ENCODE measurements at places on chromosomes 1 and 21. TPM values are rescaled to one million over a fixed set of nuclear protein-coding genes. Genes with fewer than 3 reads are reported as not detected.

DNA sequence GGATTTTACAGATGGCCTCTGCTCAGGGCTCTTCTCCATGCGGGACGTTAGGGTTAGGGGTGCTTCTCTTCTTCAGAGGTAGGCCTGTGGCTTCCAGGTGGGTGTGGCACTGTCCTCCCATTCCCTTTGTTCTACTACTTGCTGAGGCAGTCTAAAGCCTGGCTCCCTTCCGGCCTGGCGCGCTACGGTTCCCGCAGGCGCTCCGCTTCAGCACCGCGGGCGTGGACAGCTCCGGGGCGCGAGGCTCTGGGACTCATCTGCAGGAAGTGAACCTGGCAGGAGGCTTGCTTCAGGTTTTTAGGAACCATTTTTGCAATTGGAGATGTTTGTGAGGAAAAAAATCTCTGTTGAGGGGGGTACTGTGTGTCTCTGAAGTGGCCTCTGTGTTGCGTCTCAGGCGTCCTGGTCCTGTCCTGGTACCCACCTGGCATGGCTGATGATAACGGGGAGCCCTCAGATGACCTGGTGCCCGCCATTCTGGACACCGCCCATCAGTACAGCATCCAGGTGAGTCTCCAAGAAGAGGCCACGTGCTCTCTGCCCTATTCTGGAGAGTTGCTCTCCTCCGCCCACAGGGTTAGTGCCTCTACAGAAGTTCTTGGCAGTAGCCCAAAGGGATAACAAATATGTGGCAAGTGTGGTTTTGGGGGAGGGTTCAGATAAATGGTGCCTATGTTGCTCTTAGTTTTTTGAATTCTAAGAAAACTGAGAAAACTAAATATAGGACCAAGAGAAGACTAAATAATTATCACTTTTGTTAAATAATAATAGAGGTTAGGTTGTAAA, 1.9 kb downstream of the MANEAL start:
- no peaks in the 10 kb centered on the region for H3K36me3 ChIP-seq
- H3K27ac ChIP-seq, result no peak overlapping the region
- no peak overlapping the region for H3K4me3 ChIP-seq
- DNase-seq, result peak; percentile 74
- H3K27me3 ChIP-seq, result peaks cover 14% of the 10 kb centered on the region

DNA sequence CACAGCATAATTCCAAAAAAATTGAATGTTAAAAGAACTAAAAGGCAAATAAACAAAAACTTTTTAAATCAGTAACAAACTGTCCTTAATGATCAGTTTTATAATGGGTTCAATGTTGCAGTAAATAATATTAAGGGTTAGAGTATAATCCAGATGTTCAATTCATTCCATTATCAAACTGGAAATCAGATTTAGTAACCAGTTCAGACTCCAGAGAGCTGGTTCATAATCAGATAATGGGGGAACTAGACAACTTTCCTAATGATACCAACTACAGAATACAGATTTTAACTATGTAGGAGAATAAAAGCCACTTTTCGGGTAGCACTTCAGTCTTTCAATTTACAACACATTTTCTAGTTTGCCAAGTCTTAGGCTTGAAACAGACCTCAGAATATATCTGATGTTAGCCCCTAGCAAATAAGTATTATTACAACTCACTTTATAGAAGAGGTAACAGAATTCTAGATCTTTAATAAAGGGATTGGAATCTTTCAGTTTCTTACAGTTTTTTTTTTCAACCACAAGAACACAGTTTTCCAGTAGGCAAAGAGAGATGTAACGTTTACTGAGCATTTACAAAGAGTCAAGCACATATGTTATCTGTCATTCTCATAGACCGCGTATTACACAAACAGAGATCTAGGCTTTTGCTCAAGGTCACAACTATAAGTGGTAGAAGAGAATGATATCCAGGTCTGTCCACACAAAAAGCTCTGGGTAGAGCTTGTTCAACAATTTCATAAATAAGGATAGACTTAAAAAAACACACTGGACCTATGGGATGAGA, 1.9 kb upstream of the DCAF6 start:
- DNase-seq, result no peak
- H3K4me1 ChIP-seq, result peaks cover 15% of the 10 kb centered on the region
- peak overlapping the region; percentile 75 for H3K4me3 ChIP-seq
- H3K27ac ChIP-seq, result peak overlapping the region; percentile 98

- H3K4me1 ChIP-seq, result no peaks in the 10 kb centered on the region
- no peak for DNase-seq
- H3K27ac ChIP-seq, result no peak overlapping the region
- H3K36me3 ChIP-seq, result no peaks in the 10 kb centered on the region
- no peak overlapping the region for H3K4me3 ChIP-seq
- no peaks in the 10 kb centered on the region for H3K27me3 ChIP-seq
Measured at GRCh38 chr1:92447033-92447681, 39.6 kb downstream of the GFI1 start.

- DNase-seq, result peak; percentile 79
- H3K27ac ChIP-seq, result no peak overlapping the region
- no peaks in the 10 kb centered on the region for H3K27me3 ChIP-seq
- no peaks in the 10 kb centered on the region for H3K36me3 ChIP-seq
- H3K4me3 ChIP-seq, result no peak overlapping the region
Measured at GRCh38 chr1:8903908-8904650, 25.6 kb upstream of the ENO1 start.

GRCh38 chr1:153617663-153618062, 1.5 kb upstream of the S100A14 start:
- no peaks in the 10 kb centered on the region for H3K36me3 ChIP-seq
- no peak overlapping the region for H3K27ac ChIP-seq
- no peak overlapping the region for H3K4me3 ChIP-seq
- H3K4me1 ChIP-seq, result no peaks in the 10 kb centered on the region

GRCh38 chr21:28971171-28971570, 21.5 kb downstream of the LTN1 start:
- H3K27me3 ChIP-seq, result no peaks in the 10 kb centered on the region
- DNase-seq, result peak; percentile 52
- H3K4me1 ChIP-seq, result no peaks in the 10 kb centered on the region
- no peak overlapping the region for H3K27ac ChIP-seq
- H3K4me3 ChIP-seq, result no peak overlapping the region

DNA sequence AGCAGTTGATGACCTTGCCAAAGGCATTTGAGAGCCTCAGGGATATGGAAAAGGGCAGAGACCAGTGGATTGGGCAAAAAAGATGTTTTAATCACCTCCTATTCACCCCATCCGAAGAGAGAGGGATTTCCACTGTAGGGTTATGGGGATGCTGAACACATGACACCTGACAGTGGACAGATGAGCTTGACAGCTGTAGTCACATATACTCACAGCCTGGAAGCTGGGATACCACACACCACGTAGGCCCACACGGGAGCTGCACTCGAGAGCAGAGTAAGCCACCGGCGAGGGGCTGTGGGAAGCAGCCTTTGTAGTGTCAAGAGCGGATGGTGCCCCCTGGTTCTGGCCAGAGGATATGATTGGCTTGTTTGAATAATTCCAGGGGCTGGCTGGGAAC, 20.0 kb downstream of the ZBTB40 start:
- no peak for DNase-seq
- H3K36me3 ChIP-seq, result no peaks in the 10 kb centered on the region
- no peak overlapping the region for H3K27ac ChIP-seq
- H3K4me1 ChIP-seq, result peaks cover 4% of the 10 kb centered on the region

GRCh38 chr21:32331444-32332305, 33.0 kb downstream of the MRAP start:
- peaks cover 4% of the 10 kb centered on the region for H3K4me1 ChIP-seq
- no peak overlapping the region for H3K27ac ChIP-seq
- no peak overlapping the region for H3K4me3 ChIP-seq
- H3K36me3 ChIP-seq, result peaks cover 85% of the 10 kb centered on the region

DNA sequence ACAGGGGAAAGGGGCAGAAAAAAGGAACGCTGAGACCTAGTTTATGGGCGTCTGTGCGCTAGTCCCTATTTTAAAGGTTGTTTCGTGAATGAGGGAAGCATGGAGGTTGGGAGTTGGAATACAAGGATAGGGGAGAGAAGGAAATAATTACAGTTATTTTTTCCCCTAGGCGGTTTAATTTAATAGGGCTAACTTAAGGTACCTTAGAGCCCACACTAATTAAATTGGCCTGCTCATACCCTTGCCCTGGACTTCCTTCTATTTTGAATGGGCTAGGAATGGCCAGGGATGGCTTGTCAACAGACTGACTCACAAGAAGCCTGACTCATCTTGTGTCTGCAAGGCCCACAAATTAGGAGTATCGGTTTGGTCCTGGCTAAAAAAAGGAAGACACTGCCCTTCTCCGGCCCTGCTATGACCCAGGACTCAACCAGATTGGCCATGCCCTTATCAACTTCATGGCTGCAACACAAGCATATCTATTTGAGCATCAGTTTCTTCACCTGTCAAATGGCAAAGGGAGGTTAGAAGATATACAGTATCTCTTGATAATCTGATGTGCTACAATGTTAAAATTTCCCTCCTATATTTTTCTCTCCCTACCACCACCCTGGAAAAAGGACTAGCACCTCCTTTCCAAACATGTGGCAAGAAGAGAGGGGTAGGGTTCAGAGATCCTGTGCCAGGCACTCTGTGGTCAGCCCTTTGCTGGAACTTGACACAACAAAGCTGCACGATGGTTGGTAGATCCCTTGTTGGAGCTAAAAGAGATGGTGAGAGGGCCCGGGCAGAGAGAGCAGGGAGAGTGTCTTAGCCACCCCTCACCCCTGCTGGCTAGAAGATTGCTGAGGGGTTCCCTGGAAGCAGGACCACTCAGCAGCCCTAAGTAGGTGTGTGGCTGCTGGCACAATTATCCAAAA, 2.2 kb upstream of the SSBP3 start:
- H3K4me1 ChIP-seq, result peaks cover 6% of the 10 kb centered on the region
- H3K36me3 ChIP-seq, result no peaks in the 10 kb centered on the region
- no peak for DNase-seq

DNA sequence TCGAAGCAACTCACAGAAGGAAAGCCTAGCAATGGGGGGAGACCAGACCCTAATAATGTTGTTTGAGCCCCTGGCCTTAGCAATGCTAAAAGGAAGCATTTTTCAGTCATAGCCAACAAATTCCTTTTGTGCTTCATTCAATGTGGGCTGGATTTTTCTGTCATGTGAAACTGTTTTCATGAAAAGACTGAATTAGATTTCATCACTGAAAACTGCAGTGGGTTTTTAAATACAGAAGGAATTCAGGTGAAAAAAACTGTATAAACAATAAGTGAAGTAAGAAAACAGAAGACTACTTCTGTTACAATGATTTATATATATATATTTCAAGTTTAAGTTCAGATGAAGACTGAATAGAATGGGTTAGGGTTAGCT, 204.8 kb downstream of the SMYD3 start:
- H3K27me3 ChIP-seq, result no peaks in the 10 kb centered on the region
- DNase-seq, result no peak
- H3K4me1 ChIP-seq, result peaks cover 38% of the 10 kb centered on the region
- H3K4me3 ChIP-seq, result no peak overlapping the region

DNA sequence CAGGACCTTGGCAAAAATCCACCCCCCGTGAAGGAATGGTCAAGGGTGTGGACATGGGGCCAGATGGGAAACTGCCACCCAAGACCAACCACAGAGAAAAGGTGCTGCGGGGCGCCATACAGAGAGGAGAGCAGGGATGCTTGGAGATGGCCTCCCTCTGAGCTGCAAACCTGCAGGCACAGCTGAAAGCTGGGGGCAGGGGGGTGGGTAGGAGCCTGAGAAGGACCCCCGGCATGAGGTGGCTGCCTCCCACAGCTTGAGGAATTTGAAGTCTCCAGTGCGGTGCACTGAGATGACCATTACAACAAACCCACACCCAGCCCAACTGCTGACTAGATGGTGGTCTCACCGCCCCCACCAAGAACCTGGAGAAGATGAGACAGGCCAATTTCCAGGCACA, 84.8 kb downstream of the WDR4 start:
- no peak overlapping the region for H3K4me3 ChIP-seq
- H3K27me3 ChIP-seq, result no peaks in the 10 kb centered on the region
- H3K27ac ChIP-seq, result no peak overlapping the region
- no peak for DNase-seq
- H3K4me1 ChIP-seq, result no peaks in the 10 kb centered on the region

DNA sequence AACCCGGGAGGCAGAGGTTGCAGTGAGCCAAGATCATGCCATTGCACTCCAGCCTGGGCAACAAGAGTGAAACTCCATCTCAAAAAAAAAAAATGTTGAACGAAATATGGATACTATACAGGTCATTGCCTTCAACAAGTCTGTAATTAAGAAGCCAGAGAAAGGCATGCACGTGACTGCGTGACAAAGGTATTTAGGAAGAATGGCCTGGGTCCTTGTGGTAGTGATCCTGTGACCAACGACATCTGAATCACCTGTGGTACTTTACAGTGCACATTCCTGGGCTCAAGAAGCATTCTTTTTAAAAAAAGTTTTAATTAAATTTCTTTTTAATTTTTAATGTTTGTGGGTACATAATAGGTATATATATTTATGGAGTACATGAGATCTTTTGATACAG, 115.0 kb downstream of the GREM2 start:
- no peaks in the 10 kb centered on the region for H3K36me3 ChIP-seq
- DNase-seq, result no peak
- no peak overlapping the region for H3K27ac ChIP-seq
- H3K4me3 ChIP-seq, result no peak overlapping the region
- no peaks in the 10 kb centered on the region for H3K4me1 ChIP-seq

DNA sequence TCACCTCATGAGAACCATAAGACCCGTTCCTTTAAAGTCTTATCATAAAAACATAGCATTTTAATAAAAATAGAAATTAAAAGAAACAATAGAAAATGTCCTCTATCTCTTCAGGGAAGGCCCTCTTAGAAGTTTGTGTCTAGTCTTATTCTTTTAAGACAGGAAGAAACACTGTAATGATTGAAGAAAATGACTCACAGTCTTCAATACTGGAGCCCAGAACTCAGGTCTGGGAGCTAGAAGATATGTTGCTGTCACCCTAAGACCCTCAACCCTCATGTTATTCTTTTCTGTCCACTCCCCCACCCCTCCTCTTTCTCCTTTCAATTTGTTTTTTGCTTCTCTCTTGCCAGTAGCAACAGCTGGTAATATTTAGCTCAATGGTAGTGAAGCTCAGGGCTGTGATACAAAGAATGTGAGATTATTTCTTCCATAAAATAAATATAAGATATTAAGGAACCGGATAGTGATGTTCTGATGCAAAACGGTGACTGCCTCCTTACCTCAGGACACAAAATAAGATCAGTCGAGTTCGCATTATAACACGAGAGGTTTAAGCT, 12.0 kb downstream of the DUSP10 start:
- H3K27me3 ChIP-seq, result no peaks in the 10 kb centered on the region
- no peak overlapping the region for H3K4me3 ChIP-seq
- no peak overlapping the region for H3K27ac ChIP-seq
- DNase-seq, result no peak

MAN1C1 gene
- total RNA-seq, result 0.21 TPM

ZSWIM5 gene
- total RNA-seq, result 0.46 TPM

AKNAD1 gene
- 0.54 TPM for total RNA-seq

GJC2 gene
- 0.97 TPM for total RNA-seq

FBLIM1 gene
- 38.9 TPM for total RNA-seq

Data from A673 (cell line).